Endothelial cell of umbilical vein (primary cell): ENCODE measurements at places on chromosomes 3 and 15. TPM values are rescaled to one million over a fixed set of nuclear protein-coding genes. Genes with fewer than 3 reads are reported as not detected.

MELTF gene
- total RNA-seq: 1.3 and 2.3 TPM in 2 replicates

SERPINI2 gene
- total RNA-seq: not detected in 2 replicates

TGM5 gene
- total RNA-seq: not detected in 2 replicates

MYLK gene
- 17.2 and 22.2 TPM in 2 replicates for total RNA-seq

TRIM59 gene
- total RNA-seq: 32.5 and 33.0 TPM in 2 replicates

CLSTN2 gene
- total RNA-seq: 0.38 TPM in 1 of 2 replicates, not detected in the other

C3orf49 gene
- total RNA-seq: not detected in 2 replicates
